ENCODE measurements at places on chromosomes 16 and 17.

DNA sequence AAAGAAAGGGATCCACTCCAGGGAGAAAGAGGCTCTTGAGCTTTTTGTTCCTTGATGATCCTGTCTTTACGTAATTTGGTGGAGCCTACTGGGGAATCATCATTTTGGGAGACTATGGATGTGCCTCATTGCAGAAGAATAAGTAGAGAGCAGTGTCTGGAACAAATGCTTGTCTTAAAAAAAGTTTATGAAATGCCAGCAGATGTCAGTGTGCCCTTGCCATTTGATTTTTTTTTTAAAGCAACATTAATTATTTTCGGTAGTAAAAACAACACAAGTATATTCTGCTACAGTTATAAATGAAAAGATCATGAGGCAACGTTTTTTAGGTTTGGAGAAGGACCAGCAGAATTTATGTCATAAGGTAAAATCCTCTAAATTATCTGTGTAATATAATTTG is 934.8 kb upstream of the EEF2KMT start:
- no peak for DNase-seq

GRCh38 chr16:84295203-84295860 is 654 bp downstream of the WFDC1 start:
- DNase-seq = no peak

DNA sequence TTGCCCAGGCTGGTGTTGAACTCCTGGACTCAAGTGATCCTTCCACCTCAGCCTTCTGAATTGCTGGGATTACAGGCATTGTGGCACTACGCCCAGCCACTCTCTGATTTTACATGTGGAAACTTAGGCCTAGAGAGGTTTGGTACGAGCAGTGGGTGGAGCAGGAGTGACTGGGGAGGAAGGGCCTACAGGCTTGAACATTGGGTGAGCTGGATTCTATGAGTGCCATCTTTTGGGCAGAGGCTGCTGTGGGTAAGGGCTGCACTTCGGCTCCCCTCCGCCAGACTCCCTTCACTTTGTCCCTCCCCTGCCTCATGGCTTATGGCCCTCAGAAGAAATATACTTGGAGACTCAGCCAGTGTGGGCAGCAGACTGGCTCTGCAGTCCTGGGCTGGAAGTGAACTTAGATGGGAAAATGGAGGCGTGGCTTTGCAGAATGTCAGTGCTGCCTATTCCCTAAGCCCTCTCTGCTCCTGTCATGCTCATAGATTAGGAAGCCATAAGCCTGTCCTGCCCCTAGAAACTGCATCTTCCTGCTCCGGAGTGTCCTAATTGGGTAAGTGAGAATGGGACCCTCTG is 9.5 kb upstream of the MRC2 start:
- DNase-seq = no peak

GRCh38 chr16:11152677-11153331 is 103.2 kb downstream of the SOCS1 start:
- no peak for DNase-seq

GRCh38 chr17:66222798-66223350 is 6.3 kb downstream of the APOH start:
- no peak for DNase-seq

- peak; percentile 3 for DNase-seq
These were observed 1.3 kb upstream of the SLC6A4 start for GRCh38 chr17:30236766-30237165.

DNA sequence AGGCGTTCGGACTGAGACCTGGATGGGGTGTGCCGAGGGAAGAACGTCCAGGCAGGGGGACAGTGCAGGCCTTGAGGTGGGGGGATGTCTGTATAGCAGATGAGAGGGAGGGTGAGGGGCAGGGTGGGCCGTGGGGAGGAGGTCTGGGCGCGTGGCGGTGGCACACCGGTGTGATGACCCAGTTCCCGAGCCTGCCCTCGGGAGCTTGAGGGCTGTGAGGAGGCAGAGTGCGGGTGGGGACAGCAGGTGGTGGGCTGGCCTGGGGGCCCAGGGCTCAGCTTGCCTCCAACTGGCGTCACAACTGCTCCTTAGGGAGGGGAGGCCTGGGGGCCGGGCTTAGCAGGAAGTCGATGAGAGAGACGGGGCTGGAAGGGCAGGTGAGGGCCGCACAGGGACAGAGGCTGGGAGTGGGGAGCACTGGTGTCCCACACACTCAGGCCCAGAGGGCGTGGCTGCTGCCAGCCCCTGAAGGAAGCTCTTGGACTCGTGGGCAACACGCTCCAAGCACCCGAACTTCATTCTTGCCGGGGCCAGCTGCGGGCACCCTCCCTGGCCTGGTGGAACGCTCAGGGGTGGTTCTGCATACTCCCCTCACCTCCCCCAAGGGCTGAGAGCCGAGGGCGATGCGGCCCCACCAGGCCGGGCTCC is 6.5 kb downstream of the CACNA1H start:
- DNase-seq = no peak

DNA sequence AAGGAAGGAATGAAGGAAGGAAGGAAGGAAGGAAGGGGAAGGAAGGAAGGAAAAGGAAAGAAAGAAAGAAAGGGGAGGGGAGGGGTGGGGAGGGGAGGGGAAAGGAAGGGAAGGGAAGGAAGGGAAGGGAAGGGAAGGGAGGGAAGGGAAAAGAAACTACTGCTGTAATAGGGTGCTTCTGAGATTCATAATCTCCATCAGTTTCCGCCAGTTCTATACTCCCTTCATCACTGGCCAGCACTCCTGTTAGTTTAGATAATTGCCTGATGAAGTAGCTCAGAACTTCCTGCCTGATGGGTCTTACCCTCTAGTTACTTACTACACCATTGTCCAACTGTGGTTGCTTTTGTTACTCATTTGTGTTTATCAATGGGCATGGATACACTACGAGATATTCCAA is 2.0 kb upstream of the KRTAP9-6 start:
- no peak for DNase-seq

GRCh38 chr16:17488506-17488905 is 17.7 kb upstream of the XYLT1 start:
- DNase-seq = no peak

- no peak for DNase-seq
These were observed 173.0 kb downstream of the KATNIP start for GRCh38 chr16:27722892-27723450.

DNA sequence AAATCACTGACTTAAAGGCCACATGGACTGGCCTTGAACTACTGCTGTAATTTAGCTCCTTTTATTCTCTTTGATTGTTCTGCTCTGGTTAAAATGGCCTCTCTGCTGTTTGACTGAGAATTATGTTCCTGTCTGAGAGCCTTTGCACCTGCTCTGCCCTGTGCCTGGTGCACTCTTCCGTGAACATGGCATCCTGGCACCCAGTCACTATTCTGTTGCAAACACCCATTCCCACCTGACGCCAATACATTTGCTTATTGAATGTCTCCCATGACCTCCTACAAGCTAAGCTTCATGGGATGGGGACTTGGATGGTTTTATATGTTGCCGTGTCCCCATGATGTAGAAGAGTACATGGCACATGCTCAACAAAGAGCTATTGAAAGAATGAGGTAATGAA is 20.1 kb downstream of the HSD17B2 start:
- DNase-seq = no peak

- DNase-seq = no peak
These were observed 53.5 kb downstream of the WDR59 start for GRCh38 chr16:74931445-74931844.

DNA sequence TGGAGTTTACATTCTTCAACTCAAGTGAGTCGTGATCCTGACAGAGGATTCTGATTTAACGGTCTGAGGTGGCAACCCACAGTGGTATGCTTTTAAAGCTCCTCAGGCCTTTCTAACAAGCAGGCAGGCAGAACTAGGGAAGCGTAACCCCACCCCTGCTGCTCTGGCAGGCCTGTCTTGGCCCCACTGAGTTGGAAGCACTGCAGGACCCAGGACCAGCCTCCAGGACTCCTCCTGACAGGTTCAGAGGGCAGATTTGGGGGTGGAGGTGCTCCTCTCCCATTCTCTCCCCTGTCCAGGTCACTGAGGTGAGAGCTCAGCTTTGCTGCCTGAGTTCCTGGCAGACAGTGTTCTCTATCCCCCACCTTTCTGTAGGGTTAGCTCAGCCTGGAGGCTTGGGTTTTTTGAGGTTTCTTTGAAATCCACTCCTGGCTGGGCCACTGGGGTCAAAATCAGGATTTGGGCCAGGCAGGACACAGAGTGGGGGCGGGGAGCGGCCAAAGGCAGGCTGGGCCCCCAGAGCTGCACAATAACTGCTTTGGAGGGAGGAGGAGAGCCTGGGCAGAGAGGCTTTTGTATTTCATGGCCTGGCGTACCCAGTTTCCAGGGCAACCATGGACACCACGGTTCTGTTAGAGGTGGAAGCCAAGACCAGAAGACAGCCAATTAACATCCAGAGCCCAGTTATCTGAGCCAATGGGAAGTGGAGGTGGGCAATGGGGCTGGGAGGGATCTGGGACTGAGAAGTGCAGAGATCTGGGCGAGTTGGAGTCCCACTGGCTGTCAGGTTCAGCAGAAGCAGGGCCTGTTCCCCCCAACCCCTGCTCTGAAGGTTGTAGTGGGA is 9.5 kb downstream of the MRPL27 start:
- DNase-seq = no peak

- no peak for DNase-seq
These were observed 17.7 kb downstream of the PIMREG start for GRCh38 chr17:6461792-6462524.

DNA sequence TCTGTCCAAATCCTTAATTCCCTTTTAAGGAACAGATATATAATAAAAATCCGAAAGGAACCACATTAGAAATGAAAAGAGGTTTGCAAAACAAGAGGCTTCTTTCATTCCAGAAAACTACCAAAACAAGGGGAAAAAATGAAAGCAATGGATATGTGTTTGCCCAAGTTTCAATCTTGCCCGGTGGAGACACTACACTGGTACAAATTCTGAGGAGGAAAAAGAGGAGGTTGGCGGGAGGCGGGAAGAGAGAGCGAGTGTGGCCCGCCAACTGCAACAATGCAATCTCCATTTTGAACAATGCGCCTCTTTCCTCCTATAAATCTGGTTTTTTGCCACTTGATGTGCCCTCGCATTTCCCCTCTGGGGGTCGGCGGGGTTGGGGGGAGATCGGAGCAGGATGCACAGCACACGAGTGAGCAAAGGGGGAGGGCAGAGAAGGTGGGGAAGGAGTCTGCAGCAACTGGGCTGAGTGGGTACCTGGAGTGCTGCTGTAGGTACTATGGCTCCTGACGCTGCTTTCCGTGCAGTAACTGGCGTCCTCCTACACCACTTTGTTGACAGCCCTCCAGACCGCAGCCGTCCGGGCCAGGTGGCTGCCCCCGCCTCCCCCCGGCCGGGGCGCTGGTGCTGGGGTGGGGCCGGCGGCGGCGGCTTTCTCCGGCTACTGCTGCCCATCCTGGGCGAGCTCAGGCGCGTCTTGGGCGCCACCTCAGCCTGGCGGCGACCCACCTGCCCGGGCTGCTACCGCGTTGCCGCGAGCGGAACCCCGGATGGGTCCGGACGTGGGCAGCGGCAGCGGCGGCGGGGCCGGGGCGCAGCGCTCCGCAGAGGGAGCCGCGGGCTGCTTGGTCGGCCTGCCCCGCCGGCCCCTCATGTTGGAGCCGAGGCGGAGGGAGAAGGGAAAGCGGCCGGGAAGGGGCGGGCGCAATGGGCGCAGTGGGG is 93.8 kb upstream of the PLEKHM1 start:
- DNase-seq = no peak

GRCh38 chr16:47724115-47724785 is 263.1 kb downstream of the PHKB start:
- DNase-seq = no peak

DNA sequence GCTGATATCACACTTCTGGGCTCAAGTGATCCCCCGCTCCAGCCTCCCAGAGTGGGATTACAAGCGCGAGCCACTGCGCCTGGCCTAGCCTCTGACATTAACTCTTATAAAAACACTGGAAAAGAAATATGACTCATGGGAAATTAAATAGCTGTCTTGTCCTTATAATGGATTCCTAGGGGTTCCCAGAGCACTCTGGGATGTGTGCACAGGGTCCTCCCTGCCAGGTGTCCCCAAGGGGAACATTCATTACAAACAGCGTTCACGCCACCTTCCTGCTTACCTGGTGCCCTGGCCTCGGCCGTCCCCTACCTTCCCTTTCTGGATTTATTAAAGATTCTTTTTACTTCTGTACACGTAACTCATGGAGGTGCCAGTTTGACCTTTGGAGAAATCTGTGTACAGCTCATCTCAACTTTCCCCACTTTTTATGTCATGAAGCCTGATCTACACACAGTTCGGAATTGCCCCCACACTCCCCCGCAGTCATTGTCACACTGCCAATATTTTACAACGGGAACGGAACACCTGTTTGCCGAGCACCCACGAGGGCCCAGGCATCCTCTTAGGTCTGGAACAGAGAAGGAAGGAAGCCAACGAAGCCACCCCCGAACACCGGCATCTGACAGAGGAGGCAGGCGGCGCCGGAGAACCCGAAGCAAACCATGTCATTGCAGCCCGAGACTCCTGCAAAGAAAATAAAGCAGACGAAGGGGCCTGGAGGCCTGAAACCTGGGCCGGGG is 39.7 kb upstream of the MEAK7 start:
- DNase-seq = peak; percentile 11

DNA sequence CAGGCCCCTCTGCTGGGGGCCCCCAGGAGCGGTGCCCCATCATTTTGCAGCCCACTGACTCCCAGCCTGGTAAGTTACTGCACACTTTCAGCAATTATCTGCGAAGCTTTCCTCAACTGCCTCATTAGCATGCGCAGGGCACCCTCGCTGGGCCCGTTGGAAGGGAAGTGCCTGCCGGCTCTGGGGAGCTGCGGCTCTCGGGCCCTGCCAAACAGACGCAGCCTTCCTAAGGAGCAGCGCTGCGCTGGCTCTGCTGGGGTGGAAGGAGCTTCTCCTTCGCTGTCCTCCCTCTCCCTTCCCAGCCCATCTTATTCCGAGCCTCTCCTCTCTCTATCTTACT is 71.0 kb downstream of the RBBP6 start:
- DNase-seq = no peak

- peak; percentile 42 for DNase-seq
These were observed 44.0 kb downstream of the PRAC1 start for GRCh38 chr17:48678141-48678971.

DNA sequence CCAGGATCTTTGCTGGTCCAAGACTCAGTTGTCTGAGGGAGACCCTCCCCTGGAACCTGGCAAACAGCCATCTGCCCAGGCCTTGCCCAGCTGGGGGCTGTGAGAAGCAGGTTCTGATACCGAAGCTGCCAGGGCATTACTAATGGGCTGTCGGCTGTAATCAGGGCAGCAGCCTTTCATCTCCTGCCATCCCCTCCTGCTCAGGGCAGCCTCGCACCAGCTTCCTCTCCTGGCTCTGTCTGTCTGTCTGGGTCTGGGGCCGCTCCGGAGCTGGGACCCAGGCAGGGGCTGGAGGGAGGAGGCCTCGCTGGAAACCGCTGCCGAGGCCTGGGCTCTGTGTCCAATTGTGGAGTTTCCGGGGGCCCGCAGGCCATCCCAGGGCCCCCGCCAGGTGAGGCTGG is 21.6 kb upstream of the BRD7 start:
- no peak for DNase-seq

- no peak for DNase-seq
These were observed 98.3 kb downstream of the MSI2 start for GRCh38 chr17:57354673-57355072.

- no peak for DNase-seq
These were observed 22.4 kb downstream of the C1QTNF1 start for GRCh38 chr17:79046197-79046915.
